ENCODE measurements at places on chromosomes 11 and 22.

DNA sequence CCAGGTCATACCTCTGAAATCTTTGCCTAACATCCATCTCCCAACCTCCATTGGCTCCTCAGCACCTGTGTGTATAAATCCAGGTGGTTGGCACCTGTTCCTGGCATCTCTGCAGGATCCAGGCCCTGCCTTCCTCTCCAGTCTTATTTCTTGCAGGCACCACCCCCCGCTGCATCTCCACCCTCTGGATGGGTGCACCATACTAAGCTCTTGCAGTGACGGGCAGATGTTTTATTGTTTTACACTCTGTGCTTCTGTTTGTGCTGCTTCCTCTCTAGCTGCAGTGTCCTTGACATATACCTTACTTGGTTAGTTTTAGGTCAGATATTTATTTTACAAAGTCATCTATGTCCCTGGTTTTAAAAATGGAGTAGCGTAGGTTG, 102.6 kb downstream of the TBC1D22A start:
- DNase-seq: no peak

GRCh38 chr11:8440649-8441048, 153.4 kb downstream of the STK33 start:
- DNase-seq: no peak

- no peak for DNase-seq
Measured at GRCh38 chr11:40732132-40732531, 727.3 kb downstream of the LRRC4C start.

GRCh38 chr22:42961810-42962209, 53.1 kb downstream of the PACSIN2 start:
- no peak for DNase-seq

- no peak for DNase-seq
Measured at GRCh38 chr22:32232191-32232830, 22.8 kb downstream of the SLC5A4 start.

DNA sequence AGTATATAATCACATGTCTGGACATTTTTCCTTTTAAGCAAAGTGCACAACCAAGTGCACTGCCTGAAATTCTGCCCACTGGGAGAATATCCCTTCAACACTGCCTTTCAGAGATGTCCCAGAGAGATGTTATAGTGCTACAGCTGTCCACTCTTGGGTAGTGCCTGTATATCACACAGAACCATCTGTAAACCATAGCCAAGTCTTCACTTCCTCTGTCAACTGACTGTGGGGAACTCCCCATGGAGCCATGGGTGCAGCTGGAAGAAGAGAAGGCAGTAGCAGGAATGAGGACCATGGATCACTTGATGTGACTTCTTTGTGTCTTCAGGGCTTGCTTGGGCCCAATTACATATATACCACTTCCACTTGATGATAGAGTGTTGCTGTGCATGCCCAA, 44.6 kb upstream of the LIN7C start:
- no peak for DNase-seq

GRCh38 chr11:119416606-119417580, 6.1 kb downstream of the THY1 start:
- no peak for DNase-seq

DNA sequence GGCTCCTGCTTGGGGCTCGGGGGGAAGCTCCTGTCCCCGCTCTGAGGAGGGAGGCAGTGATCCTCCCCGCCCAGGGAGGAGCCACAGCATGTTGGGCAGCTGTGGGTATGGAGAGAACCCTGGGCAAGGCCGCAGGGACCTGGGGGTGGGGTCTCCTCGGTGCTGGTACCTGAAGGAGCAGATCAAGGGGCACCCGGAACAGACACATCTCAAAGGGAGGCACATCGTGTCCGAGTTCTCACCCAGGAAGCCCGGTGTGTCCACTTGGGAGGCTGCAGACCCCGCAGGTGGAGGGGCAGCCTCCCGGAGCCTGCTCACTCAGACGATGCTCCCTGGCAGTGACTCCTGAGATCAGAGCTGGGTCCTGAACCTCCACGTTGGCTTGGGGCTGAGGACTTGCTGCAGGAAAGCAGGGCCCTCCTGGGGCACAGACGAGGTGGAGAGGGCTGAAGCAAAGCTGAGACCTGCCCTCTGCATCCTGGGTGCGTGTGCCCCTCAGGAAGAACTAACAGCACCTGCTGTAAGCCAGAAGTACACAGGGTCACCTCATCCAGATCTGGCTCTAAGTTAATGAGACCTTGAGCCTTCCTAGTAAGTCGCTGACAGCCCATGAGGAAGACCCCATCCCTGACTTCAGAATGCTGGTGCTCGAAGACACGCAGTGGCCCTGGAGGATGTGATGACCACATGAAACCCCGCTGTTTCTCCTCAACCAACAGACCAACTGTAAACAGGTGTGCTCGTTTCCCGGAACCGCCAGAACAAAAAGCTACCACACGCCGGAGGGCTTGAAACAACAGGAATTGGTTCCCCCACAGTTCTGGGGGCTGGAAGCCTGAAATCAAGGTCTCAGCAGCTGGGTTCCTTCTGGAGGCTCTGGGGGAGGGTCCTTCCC, 5.9 kb upstream of the OSBPL5 start:
- DNase-seq: no peak

DNA sequence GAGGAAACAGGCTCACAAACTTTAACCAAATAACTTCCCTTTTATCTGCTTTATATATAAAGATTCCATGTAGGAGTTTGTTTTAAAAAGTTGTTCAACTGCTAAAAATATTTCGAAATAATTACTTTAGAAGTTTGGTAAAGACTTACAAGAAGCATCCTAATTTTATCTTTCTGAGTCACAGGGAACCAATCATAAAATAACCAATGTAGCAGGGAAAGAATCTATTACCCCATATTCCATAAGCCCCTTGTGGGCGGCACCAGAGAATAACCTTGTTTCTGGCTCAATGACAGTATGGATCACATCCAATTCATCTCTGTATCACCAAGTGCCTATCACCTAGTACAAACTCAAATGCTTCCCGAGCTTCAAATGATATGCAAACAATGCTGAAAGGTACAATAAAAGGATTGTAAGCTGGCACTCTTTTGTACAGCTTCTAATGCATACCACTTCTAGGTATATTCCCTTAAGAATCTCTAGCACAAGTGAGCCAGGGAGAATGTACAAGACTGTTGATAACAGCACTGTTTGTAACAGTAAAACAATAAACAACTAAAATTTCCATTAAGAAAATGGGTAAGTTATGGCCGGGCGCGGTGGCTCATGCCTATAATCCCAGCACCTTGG, 158.4 kb downstream of the ATG16L2 start:
- no peak for DNase-seq

DNA sequence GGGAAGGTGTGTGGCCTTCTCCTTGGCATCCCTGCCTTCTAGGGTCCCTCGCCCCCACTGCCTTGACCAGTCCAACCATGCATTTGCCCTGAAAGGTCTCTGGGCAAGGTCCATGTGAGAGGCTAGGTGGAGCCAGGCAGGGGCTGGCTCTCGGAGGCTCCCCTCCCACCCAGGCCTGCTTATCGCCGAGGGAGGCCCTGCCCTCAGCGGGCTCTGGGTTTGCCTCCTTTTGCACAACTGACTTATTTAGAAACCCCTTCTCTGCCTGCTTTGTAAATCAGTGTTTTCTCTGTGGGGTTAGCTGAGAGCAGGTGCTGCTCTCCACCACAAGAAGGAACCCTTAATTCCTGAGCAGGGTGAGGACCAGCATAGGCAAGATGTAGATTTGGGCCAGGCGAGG, 47.7 kb downstream of the CD82 start:
- no peak for DNase-seq

GRCh38 chr11:127042445-127042844, 41.9 kb upstream of the KIRREL3 start:
- DNase-seq: no peak

- no peak for DNase-seq
Measured at GRCh38 chr22:47089796-47090460, 327.5 kb downstream of the TBC1D22A start.

DNA sequence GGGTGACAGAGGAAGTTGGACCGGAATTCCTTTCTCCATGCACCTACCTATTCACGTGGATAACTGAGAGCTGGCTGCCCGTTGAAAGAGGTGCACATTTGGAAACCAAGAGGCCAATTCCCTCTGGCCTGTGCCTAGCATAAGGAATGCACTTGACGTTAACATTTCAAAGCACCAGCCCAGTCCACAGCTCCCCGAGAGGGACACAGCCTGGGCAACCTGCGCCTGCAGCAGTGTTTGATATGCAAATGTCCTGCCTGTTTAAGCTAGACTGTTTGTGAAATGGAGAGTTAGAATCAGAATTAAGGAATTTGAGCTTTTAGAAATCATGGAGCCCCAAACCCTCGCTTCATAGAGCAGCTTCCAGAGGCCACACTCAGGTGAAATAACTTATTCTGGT, 126.1 kb downstream of the DSCAML1 start:
- DNase-seq: no peak

- no peak for DNase-seq
Measured at GRCh38 chr11:44229624-44230023, 80.3 kb downstream of the ALX4 start.

GRCh38 chr22:43387815-43388214, 24.0 kb upstream of the MPPED1 start:
- DNase-seq: no peak

GRCh38 chr11:26947904-26948639, 45.8 kb upstream of the FIBIN start:
- DNase-seq: no peak
